CD4-positive, alpha-beta memory T cell (primary cell): ENCODE measurements at places on chromosomes 3 and 15. TPM values are rescaled to one million over a fixed set of nuclear protein-coding genes. Genes with fewer than 3 reads are reported as not detected.

FAM81A gene
- polyA plus RNA-seq, result not detected

KIAA1143 gene
- polyA plus RNA-seq, result 31.3 TPM

DNA sequence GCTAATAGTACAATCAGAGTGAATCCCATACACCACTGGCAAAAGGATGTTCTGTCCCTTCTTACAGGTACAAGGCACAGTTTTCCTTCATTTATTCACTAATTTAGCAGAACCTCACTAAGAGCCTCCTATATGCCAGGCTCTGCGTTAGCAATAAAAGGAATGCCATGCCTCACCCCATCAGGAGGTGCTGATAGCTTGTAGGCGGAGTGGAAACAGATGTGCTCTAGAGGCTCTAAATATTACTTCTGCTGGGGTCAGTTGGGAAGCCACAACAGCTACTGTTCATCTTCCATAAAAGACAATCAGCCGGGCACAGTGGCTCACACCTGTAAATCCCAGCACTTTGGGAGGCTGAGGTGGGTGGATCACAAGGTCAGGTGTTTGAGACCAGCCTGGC, 24.4 kb downstream of the MLH1 start:
- no peak for DNase-seq

DNA sequence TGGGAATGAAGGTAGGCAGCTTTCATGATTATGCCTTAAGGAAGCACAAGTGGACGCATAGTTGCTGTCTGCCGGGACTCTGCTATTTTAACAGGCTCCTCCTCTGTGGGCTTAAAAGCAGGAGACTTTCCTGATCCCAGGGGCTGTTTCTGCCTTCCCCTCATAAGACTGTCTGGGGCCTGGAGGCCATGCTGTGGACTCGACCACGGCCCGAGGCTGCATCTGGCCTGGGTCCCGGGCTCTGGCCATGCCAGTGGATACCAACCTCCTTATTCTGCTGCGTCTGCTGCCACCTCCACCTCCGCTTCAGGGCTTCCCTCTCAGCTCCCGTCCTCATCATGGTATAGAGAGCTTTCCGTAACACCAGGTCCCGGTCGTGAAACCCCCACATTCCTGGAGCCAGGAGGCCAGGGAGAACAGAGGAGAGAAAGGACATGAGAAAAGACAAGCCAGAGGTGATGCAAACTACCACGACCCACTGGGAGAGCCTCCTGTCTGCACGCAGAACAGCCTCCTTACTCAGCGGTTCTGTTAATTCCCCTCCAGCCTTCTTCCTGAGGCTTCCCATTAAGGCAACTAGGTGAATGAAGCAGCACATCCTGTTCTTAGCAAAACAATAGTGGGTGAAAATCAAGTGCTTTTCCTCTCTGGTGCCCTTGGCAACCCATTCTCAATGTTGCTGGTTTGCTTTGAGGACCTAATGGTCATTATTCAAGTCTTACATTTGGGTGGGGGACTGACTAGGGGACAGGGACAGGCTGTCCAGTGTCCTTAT, 200.5 kb downstream of the KLF13 start:
- DNase-seq, result no peak

DNA sequence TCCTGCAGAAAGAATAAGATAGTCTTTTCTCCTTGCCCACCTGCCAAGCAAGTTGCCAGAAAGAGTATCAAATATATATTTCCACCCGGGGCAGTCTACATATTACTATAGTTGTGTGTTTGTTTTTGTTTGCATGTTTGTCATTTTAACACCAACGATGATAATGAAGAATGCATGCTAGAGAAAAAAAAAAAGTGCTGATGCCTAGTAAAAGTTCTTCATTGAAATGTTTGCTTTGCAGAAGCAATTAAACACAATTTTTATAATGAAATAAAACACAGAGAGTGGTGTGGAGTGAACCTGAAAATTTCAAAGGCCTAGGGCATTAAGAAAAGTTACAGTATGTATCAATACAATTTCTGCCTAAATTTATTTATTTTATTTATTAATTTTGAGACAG, 2.5 kb upstream of the PCLAF start:
- DNase-seq, result no peak

DNA sequence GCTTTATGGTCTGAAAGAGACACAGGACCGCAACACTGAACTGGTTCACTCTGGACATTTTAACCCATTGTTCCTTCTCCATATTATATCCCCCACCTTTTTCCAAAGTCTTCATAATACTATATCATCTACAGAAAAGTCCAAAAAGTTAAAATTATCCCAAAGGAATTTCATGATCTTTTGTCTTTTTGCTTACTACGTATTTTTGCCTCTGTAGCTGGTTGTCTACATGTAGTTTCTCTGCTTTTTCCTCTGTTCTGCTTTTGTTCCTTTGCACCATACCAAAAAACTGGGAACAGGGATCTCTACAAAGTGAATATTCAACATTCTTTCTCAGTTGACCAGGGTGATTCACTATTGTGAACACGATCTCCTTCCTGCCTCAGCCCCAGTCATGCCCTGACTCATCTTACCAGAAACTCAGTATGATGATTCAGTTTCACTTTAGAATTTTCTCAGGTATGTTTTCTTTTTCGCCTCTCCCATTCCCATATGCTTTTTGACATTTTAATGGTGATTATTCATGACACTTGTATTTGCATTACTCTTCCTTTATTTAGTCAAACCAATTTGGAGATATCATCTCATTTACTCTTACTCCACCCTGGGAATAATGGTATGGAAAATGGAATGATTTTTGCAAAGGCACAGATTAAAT, 14.5 kb downstream of the EMC4 start:
- DNase-seq, result no peak

- DNase-seq, result no peak
Observed at GRCh38 chr15:31344823-31345605, 18.4 kb downstream of the KLF13 start.

GRCh38 chr3:170307671-170308405, 49.7 kb upstream of the SKIL start:
- no peak for DNase-seq

DNA sequence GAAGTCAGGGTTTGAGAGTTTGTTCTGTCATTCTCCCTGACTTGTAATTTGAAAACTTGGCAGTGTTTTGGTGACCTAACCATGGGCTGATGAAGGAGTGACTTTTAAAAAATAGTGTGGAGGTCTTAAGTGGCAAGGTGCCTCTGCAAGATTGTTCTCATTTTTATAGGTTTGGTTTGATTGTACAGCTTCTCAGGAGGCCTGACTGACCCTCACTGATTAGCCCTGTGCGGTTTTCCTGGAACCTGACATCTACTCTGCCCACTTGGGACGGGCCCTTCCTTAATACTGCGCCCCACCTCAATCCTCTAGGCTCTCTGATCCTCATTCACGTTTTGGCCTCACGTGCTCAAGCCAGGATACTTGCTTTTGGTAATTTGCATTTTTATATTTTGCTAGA, 2.8 kb downstream of the UBE2E1 start:
- DNase-seq, result no peak

- no peak for DNase-seq
Observed at GRCh38 chr3:105599350-105599749, 232.6 kb downstream of the ALCAM start.

DNA sequence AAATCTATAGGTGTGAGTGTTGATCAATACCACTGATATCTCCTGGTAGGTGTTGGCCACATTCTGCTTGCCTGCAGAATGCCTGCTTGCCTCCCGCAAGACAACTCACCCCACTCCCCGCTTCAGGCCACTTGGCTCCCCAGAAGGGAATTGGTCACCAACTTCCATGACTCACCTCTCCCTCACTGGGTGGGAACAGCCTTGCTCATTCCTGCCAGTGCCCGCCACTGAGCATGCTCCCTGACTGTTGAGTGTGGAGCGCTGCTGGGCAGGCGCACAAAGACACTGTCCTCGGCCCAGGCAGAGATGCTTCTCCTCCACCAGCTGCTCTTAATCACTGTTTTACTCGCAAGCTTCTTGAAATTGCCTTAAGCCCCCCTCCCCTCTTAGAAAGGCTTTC, 57.3 kb upstream of the PPP2R3A start:
- DNase-seq, result no peak

DNA sequence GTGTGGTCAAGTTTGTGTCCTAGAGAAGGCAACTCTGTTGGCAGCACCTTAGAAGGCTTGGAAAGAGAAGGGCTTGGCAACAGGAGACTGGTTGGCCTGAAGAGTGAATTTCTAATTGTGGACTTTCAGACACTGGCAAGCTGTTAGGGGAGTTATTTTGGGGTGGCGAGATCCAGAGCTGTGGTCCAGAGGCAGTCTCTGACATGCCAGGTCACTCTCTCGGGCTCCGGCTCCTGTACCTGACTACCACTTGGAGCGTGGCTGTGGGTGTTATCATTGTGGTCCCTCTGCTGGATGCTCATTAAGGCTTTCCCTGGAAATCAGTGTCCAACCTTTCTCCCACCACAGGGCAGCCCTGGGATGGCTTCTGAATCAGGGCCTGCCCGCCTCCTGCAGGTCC, 209.0 kb downstream of the SLCO3A1 start:
- DNase-seq, result no peak

DNA sequence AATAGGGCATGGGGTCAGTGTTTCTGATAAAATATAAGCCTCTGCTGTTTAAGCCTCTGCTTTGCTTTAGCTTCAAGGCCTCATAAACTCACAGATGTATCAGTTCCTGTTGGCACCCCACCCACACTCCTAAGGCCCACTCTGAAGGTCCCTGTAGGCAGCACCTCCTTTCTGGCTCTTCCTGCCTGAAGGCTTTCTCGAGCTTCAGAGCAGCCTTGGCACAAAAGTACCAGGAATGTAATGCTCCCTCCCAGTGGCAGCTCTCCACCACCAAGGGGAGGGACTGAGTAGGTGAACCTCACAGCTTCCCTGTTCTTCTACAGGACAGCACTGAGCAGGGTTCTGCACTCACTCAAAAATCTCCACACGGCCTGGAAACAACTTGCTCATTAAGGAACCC, 102.2 kb downstream of the ABHD5 start:
- DNase-seq, result no peak

DNA sequence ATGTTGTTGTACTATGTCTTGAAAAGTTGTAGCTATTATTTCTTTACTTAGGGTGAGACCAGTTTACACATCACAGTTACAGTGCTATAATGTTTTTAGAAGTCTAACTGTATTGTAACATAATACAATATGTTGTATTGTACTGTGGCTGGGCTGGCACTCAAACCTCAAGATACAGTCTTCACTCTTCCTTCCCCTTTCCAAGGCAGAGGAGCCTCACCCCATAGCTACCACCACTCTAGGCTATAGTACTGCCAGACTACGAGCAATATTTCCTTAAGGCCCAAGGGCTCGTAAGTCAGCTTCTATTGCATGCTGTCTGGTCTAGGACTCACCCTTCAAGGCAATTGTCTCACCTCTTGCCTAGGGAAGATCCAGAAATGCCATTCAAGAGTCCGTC, 597.7 kb downstream of the OTOL1 start:
- DNase-seq, result no peak

- peak; percentile 46 for DNase-seq
Observed at GRCh38 chr15:63605816-63606215, 8.6 kb downstream of the FBXL22 start.

GRCh38 chr3:144165482-144165881, 193.9 kb downstream of the DIPK2A start:
- DNase-seq, result no peak

GRCh38 chr3:23552506-23552905, 253.2 kb upstream of the UBE2E1 start:
- no peak for DNase-seq
